ENCODE measurements at places on chromosomes 6 and 20.

DNA sequence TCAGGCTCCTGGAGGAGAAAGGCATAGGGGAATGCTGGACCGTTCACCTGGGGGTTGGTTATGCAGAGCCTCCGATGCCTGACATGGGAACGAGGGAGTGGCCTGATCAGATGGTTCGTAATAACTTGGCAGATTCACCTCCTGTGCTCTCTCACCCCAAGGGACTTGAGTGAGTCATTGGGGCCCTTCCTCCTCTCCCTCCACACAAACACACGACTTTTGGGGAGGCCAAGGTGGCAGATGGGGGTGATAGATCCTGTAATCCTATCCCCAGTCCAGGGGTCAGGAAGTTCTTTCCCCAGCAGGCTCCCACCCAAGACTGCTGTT is 45.6 kb upstream of the ARFGEF2 start:
- no peak for DNase-seq

DNA sequence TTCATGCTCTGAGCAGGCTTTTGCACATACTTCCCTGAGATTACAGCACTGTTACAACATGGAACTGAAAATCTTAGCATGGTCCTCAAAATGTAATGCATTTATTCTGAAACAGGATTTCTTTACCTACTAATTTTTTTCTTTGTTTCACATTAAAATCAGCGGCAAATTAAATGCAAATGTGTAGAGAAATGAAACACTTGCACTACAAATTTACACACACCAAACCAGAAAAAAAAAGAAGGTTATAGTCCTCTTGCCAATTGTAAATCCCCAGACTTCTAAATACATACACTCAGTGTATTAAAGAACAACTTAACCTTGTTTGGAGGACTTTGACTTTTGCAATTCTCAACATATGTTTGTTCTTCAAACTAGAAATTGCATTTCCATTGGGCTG is 210.9 kb upstream of the TBX18 start:
- DNase-seq: no peak

- DNase-seq: no peak
Measured at GRCh38 chr6:74956559-74957428, 249.1 kb downstream of the COL12A1 start.

GRCh38 chr6:18527836-18528743 is 140.9 kb downstream of the RNF144B start:
- no peak for DNase-seq

- DNase-seq: peak; percentile 79
Measured at GRCh38 chr6:129317931-129318820, 391.8 kb downstream of the ARHGAP18 start.

DNA sequence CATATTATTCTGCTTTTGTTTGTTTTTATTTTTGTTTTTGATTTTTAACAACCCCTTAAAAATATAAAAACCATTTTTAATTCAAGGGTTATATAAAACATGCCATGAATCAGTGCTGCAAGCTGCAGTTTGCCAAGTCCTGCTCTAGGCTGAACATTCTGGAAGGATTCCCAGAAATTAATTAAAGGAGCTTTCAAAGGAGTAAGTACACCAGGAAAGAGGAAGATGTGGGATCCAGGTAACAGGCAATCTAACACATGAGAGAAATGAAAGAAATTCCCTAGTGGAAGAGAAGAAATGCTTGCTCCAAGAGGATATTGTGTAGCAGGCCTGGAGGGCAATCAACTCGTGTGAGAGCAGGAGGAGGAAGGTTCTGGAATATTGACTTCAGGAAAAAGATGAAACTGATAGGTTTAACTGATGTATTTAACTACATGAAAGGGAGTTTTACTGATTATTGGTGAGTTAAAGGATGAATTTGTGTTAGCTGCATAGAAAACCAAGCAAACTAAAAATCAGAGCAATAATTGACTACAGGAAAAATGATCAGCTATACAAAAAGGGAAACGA is 146.0 kb upstream of the PHACTR1 start:
- DNase-seq: peak; percentile 75

- no peak for DNase-seq
Measured at GRCh38 chr6:161838306-161839035, 564.6 kb upstream of the AGPAT4 start.

DNA sequence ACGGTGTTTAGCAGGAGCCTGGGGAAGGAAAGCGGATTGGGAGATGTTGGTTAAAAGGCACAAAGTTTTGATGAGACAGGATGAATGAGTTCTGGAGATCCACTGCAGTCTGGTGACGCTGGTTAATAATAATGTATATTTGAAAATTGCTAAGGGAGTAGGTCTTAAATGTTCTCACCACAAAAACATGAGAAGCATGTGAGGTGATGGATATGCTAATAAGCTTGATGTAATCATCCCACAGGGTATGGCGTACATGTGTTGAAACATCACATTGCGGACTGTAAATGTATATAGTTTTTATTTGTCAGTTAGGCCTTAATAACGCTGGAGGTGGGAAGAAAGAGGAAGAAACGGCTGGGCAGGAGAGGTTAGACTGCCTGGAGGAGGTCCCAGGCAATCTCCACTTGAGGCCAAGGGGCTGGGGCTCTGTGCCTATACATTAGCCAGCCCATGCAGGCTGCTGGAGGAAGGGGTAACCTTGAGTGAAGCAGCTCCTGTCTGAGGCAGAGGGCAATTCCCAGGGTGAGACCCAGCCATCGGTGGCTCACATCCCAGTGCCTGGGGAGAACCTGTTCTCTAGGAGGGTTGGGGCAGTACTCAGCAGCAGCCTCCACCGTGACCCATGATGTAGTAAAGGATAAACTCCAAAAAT is 188.2 kb upstream of the QKI start:
- DNase-seq: no peak

All from RPMI7951 (cell line).